ENCODE measurements at places on chromosomes 5 and 9.

- peak; percentile 69 for DNase-seq
These were observed 665 bp downstream of the TCF7 start for GRCh38 chr5:134114886-134115805.

DNA sequence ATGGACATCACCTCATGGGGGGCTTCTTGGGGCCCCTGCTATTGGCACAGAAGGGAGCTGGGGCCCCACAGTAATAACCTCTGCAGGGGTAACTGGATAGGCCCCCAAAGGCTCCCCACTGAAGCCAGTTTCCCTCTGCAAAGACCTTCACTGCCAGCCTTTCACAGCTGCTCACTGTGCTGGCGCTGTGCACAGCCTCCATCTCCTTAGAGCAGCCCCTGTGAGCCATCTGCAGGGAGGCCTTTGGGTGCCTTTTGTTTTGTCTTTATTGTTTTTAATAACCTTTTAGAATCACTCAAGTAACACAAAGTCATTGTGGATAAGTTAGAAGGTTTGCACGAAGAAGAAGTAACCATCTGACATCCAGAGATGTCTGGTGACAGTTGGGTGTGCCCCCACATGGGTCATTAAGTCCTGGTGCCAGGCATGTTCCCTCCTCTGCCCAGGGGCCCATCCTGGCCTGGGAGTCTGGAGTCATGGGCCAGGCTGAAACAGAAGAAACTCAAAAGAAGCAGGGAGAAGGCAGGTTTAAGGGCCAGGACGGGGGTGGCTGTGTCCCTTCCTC, 42.7 kb downstream of the NCS1 start:
- no peak for DNase-seq

- no peak for DNase-seq
These were observed 42.7 kb downstream of the FBXL17 start for GRCh38 chr5:108339220-108339619.

DNA sequence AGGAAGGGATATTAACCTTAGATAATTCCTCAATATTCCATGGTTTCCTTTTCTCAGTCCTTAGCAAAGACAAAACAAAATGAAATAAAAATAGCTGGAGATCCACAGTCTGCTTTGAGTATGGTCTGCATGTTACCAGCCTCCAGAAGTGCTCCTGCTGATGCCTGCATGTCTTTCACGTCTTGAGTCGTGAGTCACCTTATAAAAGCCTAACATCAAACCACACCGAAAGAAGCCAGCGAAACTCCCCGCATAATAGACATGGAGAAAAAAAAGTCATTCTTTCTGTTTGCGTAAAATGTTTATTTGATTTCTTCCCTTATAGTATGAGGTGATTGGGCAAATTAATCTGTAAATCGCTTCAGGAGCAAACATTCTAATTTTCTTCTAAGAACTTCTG, 380.5 kb downstream of the SLCO4C1 start:
- peak; percentile 65 for DNase-seq

GRCh38 chr5:108935611-108936010, 187.9 kb downstream of the FER start:
- no peak for DNase-seq

DNA sequence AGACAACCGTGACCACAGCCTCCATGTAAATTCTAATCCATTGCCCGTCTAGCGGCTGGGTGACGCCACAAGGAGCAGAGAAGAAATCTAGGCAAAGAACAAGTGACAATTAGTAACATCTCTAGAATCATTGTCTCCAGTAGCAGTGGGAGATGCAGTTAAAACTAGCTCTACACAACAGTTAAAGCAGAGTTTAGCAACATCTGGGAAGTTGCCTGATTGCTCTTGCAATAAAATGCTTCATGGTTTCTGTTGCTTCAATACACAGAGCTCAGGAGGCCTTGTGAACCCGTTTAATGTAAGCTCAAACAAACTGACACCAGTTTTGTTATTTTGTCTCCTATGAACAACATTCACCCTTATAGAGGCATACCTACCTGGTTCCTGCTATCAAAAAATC, 369.8 kb upstream of the PDE4D start:
- no peak for DNase-seq

GRCh38 chr5:128384068-128384467, 154.0 kb downstream of the FBN2 start:
- DNase-seq = no peak

DNA sequence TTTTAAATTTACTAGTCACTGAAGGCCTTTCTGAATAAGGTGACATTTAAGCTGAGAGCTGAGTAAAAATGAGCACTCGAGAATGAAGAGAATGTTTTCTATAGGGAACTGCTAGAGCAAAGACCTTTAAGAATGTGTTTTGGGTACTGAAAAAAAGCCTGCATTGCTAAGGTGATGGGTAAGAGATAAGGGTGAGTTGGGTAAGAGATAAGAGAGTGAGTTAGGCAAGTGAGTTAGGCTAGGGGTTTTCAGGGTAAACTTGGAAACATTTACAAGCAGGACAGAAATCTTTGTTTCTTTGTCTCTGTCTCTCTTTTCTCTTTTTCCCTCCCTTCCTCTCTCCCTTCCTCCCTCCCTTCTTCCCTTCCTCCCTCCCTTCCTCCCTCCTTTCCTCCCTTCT, 5.6 kb downstream of the RAD23B start:
- DNase-seq = no peak

- DNase-seq = no peak
These were observed 158.7 kb downstream of the EFNA5 start for GRCh38 chr5:107512029-107512428.

- peak; percentile 4 for DNase-seq
These were observed 117.5 kb upstream of the OR13F1 start for GRCh38 chr9:104386425-104387069.

DNA sequence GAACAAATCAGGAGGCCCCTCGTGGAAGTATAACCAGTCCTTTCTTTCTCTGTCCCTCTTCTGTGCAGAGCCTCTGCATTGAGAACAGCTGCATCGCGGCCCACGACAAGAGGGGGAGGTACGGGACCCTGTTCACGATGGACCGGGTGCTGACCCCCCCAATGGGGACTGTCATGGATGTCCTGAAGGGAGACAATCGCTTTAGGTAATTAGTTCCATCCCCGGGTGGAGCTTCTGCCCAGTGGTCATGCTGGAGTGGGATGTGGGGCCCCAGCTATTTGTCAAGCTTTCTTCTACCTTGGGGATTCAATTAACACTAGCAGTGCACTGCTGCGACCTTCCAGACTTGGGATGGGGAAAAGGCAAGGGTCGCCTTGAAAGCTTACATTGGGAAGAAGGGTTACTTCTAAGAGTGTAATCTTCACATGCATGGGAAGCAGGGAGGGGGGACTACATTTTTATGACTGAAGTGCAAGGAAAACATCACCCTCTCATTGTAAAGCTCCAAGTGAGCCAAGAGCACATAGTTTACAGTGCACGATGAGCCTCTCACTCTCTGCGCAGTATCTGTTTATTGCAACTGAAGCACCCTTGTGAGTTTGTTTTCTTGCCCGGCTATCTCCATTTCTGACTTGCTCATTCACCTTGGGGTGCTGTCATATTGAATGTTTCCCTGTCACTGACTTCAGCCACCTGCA, 27.0 kb downstream of the TGFBI start:
- DNase-seq = no peak

- DNase-seq = no peak
These were observed 607 bp downstream of the PRELID2 start for GRCh38 chr5:145834554-145834916.

GRCh38 chr5:72455476-72455875, 51.7 kb downstream of the ZNF366 start:
- no peak for DNase-seq

GRCh38 chr5:150836703-150837102, 9.6 kb upstream of the IRGM start:
- DNase-seq = no peak

- DNase-seq = no peak
These were observed 7.3 kb downstream of the GPBP1 start for GRCh38 chr5:57181154-57181553.

GRCh38 chr5:126410623-126411022, 12.6 kb upstream of the GRAMD2B start:
- DNase-seq = no peak

GRCh38 chr5:73836607-73837006, 210.6 kb downstream of the ARHGEF28 start:
- no peak for DNase-seq

DNA sequence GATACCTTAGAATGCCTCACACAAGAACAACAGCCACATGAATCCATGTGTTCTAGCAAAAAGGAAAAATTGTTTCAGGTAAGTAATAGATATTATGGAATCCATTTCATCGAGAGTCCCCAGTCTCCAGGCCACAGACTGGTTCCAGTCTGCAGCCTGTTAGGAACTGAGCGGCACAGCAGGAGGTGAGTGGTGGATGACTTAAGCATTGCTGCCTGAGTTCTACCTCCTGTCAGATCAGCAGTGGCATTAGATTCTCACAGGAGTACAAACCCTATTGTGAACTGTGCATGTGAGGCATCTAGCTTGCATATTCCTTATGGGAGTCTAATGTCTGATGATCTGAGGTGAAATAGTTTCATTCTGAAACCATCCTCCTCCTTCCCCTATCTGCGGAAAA, 207.0 kb downstream of the CSNK1G3 start:
- DNase-seq = no peak

DNA sequence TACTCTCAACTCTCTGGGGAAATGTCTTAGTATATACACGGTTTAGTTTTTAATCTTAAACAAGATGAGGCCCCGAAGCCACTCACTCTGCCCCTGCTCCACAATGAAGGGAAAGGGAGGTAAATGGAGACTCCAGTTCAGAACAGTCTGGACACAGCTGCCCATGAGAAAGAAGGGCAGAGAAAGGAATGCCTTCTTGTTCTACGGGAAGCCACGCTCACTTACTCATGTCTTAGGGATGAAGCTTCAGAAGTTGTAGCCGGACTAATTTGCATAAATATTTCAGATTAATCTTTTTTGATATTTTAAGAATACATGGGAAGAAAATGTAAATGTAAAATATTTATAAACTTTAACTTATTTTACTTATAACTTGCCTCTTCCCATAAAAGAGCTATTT, 94.0 kb downstream of the COL23A1 start:
- DNase-seq = no peak

- DNase-seq = no peak
These were observed 327.2 kb downstream of the SLF1 start for GRCh38 chr5:94945656-94946055.

GRCh38 chr9:35937227-35937626, 20.7 kb downstream of the OR2S2 start:
- DNase-seq = no peak

DNA sequence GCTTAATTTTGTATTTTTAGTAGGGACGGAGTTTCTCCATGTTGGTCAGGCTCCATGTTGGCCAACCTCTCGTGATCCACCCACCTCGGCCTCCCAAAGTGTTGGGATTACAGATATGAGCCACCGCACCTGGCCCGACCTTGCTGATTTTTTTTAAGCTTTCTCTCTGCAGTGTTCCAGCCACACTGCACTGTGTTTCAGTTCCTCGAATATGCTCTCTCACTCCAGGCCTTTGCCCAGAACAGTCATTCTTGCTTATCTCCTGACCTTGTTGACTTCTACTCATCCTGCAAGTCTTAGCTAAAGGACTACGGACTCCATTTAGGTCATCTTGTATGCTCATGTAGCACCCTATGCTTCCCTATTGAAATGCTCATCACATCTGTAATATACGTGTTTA, 3.3 kb downstream of the SNAPC3 start:
- no peak for DNase-seq

DNA sequence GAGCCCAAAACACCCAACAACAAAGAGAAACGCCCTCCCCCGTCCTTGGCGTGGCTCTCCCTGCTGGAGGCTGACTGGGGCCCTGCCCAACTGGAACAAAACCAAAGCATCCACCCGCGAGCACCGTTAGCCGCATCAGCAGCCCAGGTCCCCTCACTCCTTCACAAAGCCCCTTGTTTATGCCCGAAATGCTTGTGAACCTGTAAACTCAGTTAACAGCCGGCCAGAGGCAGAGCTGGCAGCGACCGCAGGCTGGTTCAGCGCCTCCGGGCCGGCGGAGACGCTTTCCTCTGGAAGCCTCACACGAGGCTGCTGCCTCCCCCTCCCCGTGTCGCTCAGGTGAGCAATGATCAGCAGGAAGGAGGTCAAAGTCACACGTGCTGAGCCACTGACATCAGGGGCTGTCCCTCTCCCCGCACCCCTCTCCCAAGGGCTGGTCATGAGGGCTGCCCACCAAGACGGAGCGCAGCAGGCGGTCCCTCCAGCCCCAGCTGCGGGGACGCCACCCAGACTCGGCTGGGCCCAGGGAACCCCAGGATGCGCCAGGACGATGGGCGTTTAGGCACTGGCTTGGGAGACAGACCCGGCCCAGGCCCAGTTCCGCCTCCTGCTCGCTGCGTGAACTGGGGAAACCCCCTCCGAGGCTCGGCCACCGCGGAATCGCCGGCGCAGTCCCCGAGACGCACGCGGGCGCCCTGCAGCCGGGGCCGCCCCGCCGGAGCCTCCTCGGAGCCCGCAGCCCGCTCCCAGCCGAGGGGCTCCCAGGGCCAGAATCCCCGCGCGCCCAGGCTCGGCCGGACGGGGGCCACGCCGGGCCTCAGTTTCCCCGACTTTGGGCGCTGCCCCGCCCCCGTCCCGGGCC, 563 bp downstream of the SNAPC4 start:
- DNase-seq = no peak

GRCh38 chr9:134735441-134736175, 94.0 kb downstream of the COL5A1 start:
- no peak for DNase-seq

- DNase-seq = no peak
These were observed 117.7 kb downstream of the HOMER1 start for GRCh38 chr5:79396265-79396664.

DNA sequence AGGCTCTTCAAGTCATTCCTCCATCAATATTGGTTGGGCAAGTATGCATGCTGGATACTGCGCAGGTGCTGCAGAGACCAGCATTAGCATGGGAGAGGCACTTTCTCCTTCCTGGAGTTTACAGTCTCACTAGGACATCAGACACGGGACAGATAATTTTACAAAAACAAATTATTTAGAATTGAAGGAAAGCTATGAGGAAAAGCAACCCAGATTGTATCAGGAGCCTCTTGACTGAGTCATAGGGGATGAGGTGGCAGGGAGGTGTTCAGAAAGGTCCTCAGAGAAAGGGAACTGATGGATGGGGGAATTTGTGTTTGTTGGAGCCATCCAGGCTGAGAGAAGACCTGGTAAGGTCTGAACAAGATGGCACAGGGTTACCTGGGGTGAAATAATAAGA, 24.5 kb upstream of the RAB14 start:
- no peak for DNase-seq

DNA sequence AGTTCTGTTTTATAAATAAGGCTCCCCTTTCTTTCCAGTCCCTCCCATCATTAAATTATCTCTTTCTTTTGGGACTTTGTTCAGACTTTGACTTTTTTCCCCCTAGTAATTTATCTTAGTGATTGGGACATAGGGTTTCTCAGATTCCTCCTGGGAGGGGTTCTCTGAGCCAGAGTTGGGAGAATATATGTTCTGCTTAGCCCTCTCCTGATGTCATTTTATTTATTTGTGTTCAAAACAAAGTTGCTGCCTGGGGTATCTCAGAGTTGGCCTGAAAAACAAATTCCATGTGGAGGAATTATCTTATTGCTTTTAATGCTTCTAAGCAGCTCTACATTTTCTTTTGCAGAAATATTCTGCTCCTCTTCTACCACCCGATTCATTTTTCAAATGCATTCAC, 211.0 kb downstream of the PCSK5 start:
- no peak for DNase-seq

- DNase-seq = no peak
These were observed 31.8 kb downstream of the ZFAND5 start for GRCh38 chr9:72333197-72333596.
